ENCODE measurements at places on chromosomes 16 and 17. TPM values are rescaled to one million over a fixed set of nuclear protein-coding genes. Genes with fewer than 3 reads are reported as not detected.

MYO15A gene
- total RNA-seq: 1.0 TPM

PHF23 gene
- total RNA-seq: 49.9 TPM

- DNase-seq: no peak
- H3K27ac ChIP-seq: no peak overlapping the region
- H3K4me1 ChIP-seq: no peaks in the 10 kb centered on the region
- H3K4me3 ChIP-seq: no peak overlapping the region
- H3K36me3 ChIP-seq: no peaks in the 10 kb centered on the region
These were observed 382.0 kb upstream of the DYNLRB2 start for GRCh38 chr16:80158766-80159165.

GRCh38 chr17:42429726-42430447, 6.8 kb upstream of the CAVIN1 start:
- no peaks in the 10 kb centered on the region for H3K36me3 ChIP-seq
- no peak overlapping the region for H3K4me3 ChIP-seq
- H3K4me1 ChIP-seq: no peaks in the 10 kb centered on the region
- H3K27ac ChIP-seq: no peak overlapping the region

DNA sequence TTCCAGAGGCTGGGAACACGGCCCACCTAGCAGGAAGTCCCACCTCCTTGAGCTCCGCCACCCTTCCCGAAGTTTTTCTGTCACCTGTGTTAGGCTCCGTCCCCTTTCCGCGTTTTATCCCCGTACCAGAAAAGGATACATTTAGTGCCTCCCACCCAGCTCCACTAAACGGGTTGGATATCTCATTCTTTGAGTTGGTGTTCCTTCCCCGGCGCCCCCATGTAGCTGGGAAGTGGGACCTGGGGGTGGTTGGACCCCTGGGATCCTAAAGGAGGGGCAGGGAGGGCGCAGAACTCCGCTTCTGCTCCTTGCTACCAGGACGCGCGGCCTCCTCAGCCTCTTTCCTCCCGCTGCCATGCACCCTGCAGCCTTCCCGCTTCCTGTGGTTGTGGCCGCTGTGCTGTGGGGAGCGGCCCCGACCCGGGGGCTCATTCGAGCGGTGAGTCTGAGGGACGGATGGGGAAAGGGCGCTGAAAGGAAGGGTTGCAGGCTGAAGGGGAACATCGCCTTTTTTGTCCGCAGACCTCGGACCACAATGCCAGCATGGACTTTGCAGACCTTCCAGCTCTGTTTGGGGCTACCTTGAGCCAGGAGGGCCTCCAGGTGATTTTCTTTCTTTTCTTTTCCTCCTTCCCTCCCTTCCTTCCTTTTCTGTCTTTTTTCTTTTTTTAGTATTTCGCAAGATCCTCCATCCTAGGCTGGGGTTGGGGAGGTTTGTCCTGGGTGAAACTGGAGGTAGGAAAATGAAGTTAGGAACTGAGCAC, 669 bp downstream of the RNF167 start:
- H3K27me3 ChIP-seq: no peaks in the 10 kb centered on the region
- peak overlapping the region; percentile 88 for H3K27ac ChIP-seq
- H3K36me3 ChIP-seq: peaks cover 61% of the 10 kb centered on the region
- H3K4me3 ChIP-seq: peak overlapping the region; percentile 100

GRCh38 chr16:83799336-83799735, 8.4 kb upstream of the HSBP1 start:
- H3K4me3 ChIP-seq: no peak overlapping the region
- no peak overlapping the region for H3K27ac ChIP-seq
- DNase-seq: no peak
- H3K36me3 ChIP-seq: no peaks in the 10 kb centered on the region

GRCh38 chr17:77826132-77826873, 132.2 kb upstream of the TNRC6C start:
- no peak for DNase-seq
- H3K4me1 ChIP-seq: peaks cover 3% of the 10 kb centered on the region
- H3K4me3 ChIP-seq: no peak overlapping the region
- no peak overlapping the region for H3K27ac ChIP-seq
- peaks cover 2% of the 10 kb centered on the region for H3K27me3 ChIP-seq
- H3K36me3 ChIP-seq: no peaks in the 10 kb centered on the region

- H3K27ac ChIP-seq: no peak overlapping the region
- DNase-seq: no peak
- H3K36me3 ChIP-seq: no peaks in the 10 kb centered on the region
These were observed 253.3 kb downstream of the MAF start for GRCh38 chr16:79347277-79347676.

All from activated naive CD8-positive, alpha-beta T cell treated with anti-CD3 and anti-CD28 coated beads, Interleukin-2, amount 10 ng/mL, durations not matched to agents 7 days and 5 days (primary cell).